AG04449 (cell line): ENCODE measurements at places on chromosomes 2 and 18.

GRCh38 chr2:62370321-62371250 lies 135.4 kb downstream of the TMEM17 start:
- no peak for DNase-seq

GRCh38 chr18:48313792-48314191 lies 95.4 kb downstream of the ZBTB7C start:
- DNase-seq = no peak

GRCh38 chr18:69538849-69539248 lies 138.2 kb downstream of the DOK6 start:
- no peak for DNase-seq

DNA sequence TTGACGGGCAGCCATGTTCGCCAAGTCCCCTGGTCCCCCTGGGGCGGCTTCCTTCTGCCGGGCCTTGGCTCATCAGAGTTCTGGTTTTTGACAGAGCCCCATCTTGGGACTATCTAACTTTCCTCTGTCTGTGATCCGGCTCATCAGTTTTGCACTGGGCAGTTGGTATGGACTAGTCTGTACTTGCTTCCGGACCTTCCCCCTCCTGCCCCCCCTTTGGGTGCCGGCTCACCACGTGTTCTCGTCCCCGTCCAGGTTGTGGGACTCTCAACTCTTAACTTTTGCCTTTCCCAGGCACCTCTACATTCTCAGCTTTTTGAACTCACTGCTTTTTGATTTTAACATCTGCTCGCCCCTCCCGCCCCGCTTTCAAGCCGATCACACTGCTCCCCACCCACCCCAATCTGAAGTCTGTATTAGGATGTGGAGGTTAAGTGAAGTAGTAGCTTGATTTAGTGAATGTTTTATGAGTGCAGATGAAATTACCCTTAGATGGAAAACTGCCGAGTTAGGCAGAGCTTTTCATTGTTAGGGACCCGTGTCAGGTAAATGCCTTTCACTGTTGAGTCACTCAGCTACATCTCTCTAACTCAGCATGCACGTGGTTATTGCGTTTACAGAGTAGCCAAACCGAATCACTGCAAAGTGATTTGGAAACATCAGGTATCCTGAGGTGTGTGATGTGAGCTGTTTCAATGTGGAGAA lies 874 bp downstream of the WDR43 start:
- no peak for DNase-seq

DNA sequence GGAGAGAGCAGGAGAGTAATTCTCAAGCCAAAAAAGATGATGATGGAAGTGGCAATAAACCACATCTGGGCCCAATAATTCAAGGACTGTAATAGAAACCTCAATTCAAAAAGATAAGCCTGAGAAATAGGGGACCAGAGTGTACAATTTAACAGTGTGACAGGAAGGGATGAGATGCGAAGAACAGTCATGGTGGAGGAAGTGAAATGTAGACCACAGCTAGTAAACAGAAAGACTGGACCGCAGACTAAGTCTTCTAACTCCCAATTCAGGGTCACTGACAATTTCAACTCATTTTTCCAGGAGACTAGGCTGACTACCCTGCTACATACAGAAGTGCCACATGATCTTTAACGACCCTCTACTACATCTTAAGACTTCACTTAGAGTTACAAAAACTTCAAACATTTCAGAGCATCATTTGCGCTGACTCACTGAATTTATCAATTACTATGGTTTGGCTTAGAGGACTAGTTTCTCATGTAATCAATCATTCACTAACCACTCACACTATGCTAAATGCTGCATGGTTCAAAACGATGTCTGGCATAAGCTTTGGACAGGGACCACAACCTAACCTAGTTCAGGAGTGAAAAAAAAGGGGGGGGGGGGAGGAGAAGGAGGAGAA lies 9.0 kb downstream of the CUL3 start:
- no peak for DNase-seq

DNA sequence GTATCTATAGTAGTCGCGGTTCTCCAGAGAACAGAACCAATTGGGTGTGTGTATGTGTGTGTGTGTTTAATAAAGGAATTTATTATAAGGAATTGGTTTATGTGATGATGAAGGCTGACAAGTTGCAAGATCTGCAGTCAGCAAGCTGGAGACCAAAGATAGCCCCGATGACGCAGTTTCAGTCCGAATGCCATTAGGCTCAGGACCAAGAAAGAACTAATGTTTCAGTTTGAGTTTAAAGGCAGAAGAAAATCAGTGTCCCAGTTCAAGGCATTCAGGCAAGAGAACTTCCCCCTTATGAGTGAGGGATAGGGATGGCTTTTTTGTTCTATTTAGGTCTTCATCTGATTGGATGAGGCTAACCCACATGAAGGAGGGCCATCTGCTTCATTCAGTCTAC lies 221.6 kb downstream of the HNMT start:
- no peak for DNase-seq

DNA sequence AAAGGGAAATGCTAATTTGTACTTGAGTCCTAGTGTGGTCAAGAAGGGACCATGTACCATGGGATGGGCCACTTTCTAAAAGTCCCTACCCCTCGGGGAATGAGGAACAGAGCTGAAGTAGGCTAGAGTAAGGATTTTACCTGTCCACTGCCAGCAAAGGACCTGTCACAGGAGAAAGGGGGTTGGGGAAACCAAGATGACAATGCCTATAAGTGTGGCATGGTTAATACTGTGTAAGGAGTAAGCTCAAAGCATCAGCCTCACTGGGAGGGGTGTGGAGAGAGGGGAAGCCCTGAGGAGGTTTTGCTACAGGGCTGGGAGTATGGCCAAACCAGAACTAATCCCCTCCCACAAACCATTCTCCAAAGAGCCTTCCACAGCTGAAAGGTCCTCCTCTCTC lies 15.8 kb downstream of the GKN2 start:
- DNase-seq = no peak

GRCh38 chr18:12366379-12366778 lies 10.6 kb downstream of the AFG3L2 start:
- no peak for DNase-seq

DNA sequence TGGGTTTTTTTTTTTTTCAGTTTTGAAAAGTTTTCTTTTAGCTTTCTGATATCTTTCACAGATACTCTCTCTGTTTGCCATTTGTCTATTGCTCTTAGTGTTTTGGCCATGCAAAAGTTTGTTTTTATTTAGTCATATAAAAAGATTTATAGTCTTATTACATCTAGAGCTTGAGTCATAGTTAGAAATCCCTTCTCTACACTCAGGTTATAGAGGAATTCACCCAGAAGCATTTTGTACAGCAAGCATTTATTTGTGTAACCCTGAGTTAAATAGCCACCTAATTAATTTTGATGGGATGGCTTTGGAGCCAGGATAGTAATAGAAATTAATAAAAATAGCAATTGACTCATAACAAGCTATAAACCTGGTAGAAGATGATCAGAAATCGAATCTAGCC lies 35.6 kb downstream of the ACTR2 start:
- DNase-seq = no peak

DNA sequence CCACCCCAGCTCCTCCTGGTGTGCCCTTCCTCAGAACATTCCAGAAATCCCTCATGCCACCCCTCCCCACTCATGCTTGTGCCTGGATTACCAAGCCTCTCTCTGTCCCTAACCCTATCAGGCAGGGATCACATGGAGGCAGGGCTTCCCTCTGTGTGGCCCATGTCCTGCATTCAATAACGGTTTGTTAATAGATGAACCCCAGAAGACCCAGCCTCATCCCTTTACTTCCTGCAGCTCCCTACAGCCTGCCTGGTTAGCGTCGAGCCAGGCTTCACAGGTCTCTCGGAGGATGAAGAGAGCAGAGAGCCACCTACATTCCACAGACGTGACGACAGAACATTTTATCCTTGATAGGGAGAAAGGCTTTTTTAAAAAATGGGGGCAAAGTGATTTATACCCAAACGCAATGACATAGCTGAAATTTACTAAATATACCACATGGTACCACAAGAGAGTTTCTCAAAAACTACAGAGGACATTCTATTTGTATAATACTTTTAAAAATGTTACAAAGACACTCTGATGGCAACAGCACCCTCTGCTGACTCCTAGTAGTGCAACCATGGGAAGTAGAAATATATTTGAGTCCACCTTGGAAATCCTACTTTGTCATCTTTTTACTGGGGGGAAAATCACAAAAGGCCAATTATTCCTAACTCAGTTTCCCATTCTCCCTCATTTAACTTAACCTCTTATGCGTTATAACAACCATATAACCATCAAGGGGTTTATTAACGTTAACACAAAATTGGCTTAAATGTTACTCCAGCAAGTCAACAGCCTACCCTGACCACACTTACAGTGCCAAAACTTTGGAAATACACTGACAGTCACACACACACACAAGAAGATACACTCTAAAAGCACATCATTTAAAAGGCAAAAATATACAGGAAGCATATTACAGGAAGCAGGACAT lies 30.7 kb downstream of the FBXO15 start:
- DNase-seq = no peak

DNA sequence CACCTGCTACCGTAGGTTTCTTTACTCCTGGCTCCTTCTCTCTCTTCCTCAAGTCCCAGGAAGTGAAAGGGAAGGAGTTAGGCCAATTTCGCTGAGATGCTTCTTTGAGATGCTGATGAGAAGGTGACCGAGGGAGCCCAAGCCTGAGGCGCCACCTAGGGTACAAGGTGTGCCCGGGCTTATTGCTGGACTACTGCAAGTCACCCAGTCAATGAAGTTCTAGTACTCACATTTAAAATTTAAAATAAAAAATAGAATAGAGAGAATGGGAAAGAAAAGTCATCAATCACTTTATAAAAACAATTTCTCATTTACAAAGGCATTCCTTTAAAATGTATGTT lies 45.3 kb downstream of the ACAA2 start:
- DNase-seq = no peak

- no peak for DNase-seq
Measured at GRCh38 chr2:126507425-126507911, 148.5 kb upstream of the GYPC start.

- no peak for DNase-seq
Measured at GRCh38 chr2:221612161-221612560, 40.1 kb upstream of the EPHA4 start.

DNA sequence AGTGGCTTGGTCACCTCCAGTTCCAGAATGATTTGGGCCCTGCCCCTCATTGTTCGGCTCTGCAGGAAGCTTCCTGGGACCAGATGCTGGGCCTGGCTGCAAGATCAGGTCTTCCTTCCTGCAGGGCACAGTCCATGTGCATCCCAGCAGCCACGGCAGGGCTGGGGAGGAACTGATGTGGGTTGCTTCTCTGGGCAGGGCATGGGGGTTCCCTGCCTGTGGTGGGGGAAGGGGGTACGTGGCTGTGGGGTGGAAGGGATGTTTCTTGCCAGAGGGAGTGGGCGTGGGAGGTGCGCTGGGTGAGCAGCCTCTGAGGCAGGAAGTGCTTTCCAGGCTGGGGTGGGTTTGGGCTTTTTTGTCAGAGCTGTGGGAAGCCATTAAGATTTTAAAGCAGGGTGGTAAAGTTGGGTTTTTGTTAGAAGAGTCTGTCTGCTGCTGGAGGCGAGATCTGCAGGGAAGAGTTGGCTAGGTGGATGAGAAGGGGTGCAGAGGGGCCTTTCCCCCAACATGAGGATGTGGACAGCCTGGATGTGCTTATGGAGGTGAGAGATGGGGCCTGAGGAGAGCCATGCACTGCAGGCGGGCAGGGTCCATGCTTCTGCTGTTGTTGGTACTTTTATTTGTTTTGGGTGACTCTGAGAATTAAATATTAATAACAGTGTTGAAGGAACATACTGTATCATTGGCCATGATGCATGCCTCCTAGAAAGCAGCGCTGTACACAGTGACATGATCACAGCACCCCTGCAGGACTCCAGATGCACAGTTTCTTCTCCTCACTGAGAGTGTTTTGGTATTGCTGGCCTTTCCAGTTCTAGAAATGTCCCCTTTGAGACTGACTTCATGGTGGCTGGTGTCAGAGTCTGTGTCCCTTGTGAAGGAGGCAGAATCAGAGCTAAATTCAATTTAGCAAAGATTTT lies 45.3 kb downstream of the DGKD start:
- no peak for DNase-seq

DNA sequence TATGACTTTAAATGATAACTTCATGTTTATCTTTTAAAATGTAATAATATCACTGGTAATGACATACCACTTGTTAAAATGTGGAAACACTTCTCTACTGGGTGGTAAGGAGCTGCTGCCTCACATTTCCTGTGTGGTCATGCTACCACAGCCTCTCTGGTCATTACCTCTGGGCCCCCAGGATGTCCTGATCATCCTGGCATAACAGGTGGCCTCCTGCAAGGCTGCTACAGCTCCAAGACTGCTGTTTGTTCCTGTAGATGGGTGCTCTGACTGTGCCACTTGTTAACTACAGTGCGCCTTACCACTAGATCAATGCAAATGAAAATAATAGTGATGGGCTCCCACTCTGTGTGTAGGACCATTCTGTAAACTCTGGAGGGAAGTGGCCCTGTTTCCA lies 500.2 kb upstream of the SPRED2 start:
- DNase-seq = no peak

GRCh38 chr2:2574401-2575180 lies 243.5 kb upstream of the MYT1L start:
- DNase-seq = no peak

- peak; percentile 85 for DNase-seq
Measured at GRCh38 chr2:17416884-17417391, 101.3 kb downstream of the RAD51AP2 start.

GRCh38 chr2:76197842-76198448 lies 487.2 kb upstream of the GCFC2 start:
- DNase-seq = peak; percentile 16

- no peak for DNase-seq
Measured at GRCh38 chr2:146716591-146716990, 1128.2 kb upstream of the ACVR2A start.

GRCh38 chr18:31301201-31301655 lies 16.7 kb upstream of the DSG1 start:
- DNase-seq = no peak

GRCh38 chr2:30394096-30394495 lies 53.0 kb upstream of the LCLAT1 start:
- no peak for DNase-seq

DNA sequence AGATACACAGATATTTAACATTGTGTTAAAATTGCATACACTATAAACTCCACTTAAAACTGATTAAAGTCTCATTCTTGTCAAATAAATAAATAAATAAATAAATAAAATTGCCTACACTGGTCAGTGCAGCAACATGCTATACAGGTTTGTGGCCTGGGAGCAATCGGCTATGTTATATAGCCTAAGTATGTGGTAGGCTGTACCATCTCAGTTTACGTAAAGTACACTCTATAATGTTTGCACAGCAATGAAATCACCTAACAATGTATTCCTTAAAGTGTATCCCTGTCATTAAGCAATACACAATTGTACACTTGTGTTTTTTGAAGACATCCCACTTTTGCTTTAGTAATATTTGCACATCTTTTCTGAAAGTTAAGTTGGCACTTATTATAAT lies 337.7 kb upstream of the SETBP1 start:
- no peak for DNase-seq

DNA sequence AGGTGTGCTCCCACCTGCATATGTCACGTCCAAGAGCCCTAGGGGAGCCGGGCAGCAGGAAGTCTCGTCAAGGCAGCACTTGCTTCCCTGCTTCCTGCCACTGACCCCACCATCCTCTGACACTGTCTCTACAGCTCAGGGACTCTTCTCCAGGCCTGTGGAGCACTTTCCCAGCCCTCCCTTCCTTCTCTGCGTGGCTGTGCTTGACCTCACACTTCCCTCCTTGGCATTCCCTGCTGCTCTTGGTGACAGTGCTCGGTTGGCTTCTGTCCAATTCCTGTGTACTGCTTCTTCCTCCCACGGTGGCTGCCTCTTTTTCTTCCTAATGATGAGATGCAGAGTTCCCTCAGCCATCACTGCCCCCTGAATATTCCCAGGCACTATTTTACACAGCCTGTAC lies 2.8 kb downstream of the CIDEA start:
- no peak for DNase-seq

GRCh38 chr2:32969444-32970162 lies 22.9 kb downstream of the LTBP1 start:
- DNase-seq = no peak

GRCh38 chr2:108813732-108814131 lies 27.2 kb downstream of the CCDC138 start:
- DNase-seq = no peak
